DMS153 (cell line): ENCODE measurements at places on chromosomes 1 and 21.

GRCh38 chr1:7008975-7009740, 223.9 kb downstream of the CAMTA1 start:
- no peak for DNase-seq

GRCh38 chr1:196148367-196148970, 459.8 kb downstream of the KCNT2 start:
- no peak for DNase-seq

DNA sequence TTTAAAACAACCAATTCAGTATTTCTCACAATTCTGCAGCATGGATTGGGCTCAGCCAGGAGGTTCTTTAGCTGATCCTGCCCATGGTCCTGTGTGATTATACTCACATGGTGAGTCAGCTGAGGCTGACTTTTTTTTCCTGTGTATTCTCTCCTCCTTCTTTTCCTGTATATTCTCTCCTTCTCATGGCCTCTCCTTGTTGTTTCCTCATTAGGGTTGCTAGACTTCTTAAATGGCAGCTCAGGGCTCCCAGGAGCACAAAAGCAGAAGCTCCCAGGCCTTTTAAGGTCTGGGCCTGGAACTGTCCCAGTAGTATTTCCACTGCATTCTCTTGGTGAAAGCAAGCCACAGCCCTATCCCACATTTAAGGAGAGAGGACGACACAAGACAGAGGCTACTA, 26.8 kb downstream of the VANGL1 start:
- no peak for DNase-seq

DNA sequence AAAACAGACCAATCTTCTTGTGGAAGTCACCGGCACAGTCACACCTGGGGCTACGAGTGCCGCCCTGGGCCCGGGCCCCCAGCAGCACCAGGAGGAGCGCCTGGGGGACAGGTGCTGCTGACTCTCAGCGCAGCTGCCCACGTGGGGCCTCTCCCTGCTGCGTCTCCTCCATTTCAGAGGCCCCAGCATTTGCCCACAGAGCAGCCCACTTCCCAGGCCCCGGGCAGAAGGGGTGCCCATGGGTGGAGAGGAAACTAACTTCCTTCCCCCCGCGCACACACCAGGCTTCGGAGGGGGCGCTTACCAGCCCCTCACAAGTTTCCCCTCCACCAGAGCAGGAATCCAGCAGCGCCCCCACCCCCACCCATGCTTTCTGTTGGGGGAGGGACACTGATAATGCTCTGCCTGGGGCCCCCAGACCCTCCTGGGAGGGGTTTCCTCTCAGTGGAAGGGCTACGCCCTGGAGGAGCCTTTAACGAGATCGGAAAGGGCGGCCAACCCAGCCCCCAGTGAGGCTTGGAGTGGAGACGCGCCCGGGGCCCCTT, 440 bp downstream of the TNFRSF25 start:
- no peak for DNase-seq

DNA sequence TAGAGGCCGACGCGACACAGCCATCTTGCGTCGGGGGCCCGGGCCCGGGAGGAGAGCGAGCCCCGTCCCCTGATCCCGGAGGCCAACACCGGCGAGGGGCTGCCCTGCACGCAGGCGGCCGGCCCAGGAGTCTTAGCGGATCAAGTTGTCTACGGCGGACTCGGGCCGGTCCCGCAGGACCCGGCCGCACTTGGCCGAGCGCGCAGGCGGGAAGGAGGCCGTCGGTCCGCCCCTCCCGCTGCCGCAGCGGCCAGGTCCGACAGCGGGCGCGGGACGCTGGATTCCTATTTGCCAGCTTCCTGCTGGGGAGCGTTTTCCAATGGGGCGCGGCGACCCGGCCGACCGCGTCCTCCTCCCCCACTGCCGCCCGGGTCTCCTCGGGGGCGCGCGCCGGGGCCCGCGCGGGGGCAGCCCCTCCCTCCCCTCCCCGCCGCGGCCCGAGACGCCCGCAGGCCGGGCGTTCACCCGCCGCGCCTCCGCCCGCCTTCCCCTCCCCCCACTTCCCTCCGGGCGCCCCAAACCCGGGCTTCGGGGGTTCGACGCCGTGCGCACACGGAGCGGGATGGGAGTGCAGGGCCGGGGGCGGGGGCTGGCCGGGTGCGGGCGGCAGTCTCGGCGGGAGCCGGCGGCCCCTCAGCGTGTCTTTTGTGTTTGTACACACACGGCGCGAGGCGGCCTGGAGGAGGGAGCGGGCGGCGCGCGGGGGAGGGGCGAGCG, 517 bp upstream of the H3-3A start:
- peak; percentile 77 for DNase-seq

DNA sequence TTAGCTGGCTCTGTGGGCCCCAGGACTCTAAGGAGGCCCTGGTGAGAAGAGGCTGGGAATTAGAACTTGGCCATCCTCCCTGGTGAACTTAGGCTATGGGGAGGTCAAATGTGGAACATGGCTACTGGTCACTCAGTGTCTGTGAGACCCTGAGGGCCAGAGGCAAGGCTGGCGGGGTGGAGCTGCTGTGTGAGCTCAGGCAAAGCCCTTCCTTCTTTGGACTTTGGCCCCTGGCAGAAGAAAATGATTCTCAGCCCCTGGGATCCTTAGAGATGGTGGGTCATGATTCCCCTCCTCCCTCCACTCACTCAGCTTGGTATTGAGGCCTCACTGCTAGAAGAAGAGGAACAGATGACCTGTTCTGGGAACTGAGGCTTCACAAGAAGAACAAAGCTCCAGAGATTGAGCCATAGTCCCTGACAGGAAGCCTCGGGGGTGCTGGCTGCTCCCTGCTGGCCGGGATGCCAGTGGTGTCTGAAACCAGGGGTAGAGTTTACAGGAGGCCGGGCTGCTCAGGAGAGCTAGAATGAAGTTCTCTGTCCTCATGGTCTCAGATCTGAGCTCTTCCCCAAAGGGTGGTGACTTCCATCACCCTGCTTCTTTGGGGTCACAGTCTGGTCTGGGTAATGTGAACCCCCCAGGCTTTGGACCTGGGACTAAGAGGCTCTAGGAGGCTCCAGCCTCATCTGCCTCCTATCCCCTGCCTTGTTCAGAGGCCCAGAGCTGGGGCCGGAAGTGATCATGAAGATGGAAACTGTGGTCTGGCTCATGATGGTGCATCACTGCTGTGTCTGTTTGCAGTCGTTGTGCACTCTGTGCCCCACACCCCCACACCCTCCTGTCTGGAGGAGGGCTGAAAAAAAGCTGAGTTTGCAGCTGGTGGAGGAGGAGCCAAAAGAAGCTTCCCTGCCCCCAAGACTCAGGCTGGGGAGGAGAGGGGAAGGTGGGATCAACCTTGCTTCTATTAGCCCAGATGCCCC, 905 bp downstream of the BTBD19 start:
- no peak for DNase-seq

GRCh38 chr1:155218854-155219591, 10.5 kb downstream of the MTX1 start:
- DNase-seq = peak; percentile 86

DNA sequence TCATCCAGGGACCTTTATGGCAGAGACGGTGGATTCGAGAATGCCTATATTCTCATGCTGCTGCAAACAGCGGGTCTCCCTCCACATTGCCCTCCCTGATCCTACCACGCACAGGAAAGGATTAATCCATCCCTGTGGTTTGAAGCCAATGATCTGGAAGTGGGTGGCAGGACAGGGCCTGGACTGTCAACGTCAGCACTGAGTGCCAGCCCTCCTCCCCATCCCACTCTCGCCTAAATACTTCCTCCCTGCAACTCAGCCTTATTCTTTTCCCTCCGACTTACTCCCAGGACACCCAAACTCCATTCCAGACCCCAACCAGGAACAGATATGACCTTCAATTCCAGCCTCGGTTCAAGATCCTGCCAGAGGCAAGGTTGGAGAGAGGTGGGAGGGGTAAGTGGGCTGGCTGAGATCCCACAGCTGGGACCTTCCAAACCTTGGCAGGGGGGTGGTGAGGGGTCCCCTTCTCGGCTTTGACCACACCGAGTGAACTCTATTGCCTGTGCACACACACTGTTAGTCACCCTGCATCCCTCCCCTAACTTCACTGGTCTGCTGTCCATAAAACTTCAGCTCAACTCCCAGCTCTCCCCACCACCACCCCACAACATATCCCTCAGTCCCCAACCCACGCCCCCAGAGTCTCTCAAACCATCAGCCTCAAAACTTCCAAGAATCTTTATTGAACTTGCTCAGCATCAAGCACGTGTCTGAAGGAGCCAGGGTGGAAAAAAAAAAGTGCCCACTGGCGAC, 2.4 kb upstream of the S100A5 start:
- no peak for DNase-seq

DNA sequence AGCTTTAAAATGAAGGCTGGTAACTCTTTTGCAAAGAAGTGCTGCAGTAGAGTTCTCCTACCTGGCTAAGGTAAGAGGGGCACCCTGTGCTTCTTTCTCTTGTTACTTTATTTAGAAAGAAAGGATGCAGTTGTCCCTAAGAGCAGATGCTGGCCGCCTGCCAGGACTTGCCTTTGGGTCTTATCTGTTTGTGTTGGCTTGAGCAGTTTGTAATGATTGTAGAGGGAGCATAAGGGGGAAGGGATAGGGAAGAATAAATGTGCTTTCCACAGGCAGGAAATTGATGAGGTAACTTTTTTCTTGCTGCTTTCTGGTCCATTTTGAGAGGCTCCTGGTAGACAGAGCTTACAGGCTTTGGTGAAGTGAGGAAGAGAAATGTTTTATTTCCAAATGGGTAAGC, 229.6 kb downstream of the HHAT start:
- peak; percentile 50 for DNase-seq

DNA sequence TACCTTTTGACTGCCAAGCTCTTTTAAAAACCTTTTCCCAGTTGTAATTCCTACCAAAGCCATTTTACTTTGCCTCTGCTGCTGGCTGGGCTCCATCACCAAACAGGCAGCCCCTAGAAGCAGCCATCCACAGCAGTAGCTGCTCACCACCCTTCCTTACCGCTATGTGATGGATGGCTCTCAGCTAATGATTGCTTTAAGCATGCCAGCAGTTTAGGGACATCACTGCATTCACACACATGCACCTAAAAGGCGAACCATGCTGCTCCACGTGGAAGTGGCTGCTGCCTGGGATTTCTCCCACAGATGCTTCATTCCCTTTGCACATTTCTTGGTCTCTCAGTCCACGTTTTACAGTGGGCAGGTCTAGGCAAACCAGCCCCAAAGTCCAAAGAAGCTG, 46.3 kb upstream of the PDE9A start:
- DNase-seq = no peak
